ENCODE measurements at places on chromosomes 6 and 20. TPM values are rescaled to one million over a fixed set of nuclear protein-coding genes. Genes with fewer than 3 reads are reported as not detected.

Gene C6orf89
- 58.1 TPM for total RNA-seq

Gene SLC22A3
- not detected for total RNA-seq

Gene VSX1
- not detected for total RNA-seq

Gene ELOVL2
- not detected for total RNA-seq

Gene NRSN1
- not detected for total RNA-seq

Gene KCNB1
- not detected for total RNA-seq

Gene ABHD12
- total RNA-seq: 27.1 TPM
